Amygdala (tissue), 56 donors: ENCODE measurements at places on chromosomes 11 and 22.

DNA sequence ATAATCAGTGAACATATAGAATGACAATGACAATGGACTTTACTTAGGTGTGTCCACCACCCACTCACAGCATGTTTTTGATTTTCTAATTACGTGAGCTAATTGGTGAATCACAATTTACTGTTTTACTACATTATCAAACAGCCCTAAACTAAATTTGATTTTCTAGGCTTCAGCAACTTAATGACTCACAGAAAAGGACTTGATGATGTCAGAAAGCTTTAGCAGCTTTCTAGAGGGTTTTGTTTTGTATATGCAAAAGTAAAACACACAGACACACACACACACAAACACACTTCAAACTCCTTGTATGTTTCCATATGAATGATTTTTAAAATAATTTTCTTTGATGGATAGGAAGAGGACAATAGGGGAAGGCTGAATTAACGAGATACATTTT, 878.6 kb upstream of the CCDC90B start:
- DNase-seq = no peak

- DNase-seq = no peak
Measured at GRCh38 chr11:32435511-32435941, at the start of gene WT1. TSS of gene WT1 (minus strand) at chr11:32435539.

DNA sequence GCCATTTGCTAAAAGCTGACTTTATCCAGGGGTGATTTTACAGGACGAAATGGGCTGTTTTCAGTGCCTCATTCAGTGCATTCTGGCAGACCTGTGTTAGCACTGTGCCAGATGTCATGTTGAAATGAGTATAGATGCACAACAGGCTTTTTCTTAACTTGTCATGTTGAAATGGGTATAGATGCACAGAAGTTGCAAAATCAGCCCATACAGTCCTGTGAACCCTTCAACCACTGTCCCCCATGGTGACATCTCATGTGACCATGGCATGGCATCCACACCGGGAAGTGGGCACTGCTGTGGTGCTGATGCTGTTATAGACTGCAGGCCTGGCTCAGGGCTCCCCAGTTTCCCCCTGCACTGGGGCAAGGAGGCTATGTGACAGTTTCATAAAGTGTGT, 2.5 kb downstream of the TALDO1 start:
- no peak for DNase-seq

- DNase-seq = no peak
Measured at GRCh38 chr11:2147391-2147790, 8.2 kb upstream of the IGF2 start.

DNA sequence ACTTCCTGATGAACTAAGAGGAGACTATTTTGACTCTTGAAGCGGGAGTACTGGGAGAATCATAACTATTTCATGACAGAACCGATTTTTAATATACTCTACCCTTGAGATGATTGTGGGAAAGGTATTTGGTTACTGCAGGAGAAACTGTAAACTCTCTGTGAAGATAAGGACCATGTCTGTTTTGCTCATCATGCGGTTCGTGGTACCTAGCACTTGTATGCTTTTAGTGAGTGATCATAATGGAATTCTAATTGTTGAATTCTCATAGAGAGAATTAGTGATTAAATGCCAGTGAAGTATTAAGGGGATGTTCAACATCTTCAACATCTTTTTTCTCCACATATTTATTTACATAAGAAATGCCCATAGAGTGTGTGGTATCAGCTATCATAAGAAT, 11.4 kb downstream of the AASDHPPT start:
- no peak for DNase-seq

DNA sequence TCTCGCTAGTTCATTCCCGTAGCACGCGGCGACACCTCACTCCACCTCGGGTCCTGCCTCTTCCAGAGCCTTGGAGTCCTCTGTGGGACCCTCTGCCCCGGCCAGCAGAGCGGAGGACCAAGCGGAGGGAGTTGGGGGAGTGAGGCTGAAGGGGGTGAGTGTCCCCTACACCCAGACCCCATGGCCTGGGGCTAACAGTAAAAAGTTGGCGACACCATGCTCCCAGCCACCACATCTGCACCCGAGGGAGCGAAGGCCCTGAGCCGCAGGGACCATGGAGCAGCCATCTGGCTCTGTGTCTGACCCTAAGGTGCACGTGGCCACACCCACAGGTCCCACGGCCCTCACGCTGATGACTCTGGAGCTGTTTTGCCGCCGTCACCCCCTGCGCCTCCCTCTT, 293.8 kb downstream of the BRD1 start:
- DNase-seq = no peak

- no peak for DNase-seq
Measured at GRCh38 chr11:119700030-119700429, 29.0 kb downstream of the NECTIN1 start.

GRCh38 chr22:26847046-26847445, 189.7 kb downstream of the MIAT start:
- DNase-seq = no peak

DNA sequence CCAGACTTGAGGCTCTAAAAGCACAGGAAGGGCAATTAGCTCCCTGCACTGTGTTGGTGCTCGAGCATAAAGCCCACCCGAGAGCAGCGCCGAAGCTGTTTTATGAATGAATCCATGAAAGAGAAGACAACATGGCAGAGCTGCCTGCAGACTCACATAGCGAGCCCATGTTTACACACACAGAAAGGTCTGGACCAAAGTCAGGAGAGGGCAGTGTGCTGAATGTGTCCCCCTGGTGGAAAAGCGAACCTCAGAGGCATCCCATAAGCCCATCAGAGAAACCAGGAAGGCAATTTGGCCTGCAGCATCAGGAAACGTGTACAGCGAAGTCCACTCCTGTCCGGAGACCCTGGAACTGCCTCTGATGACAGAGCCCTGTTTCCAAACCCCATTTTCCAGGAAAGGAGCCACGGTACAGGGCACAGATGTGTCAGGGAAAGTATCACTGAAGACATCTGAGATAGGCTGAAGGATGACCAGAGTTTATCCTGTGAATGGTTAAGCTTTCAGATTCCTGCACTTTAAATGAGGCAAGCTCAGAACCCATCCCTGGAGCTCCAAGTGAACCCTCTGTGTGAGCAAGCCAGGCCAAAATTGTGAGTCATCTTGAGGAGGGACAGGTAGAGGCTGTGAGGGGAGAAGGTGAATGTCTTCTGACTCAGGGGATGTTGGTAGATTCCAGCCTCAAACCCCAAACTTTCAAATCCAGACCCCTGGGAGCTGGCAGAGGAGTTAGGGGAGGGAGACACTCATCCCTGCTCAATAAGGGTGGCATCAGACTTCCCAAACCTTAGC, 36.9 kb downstream of the CHRDL2 start:
- peak; percentile 3 for DNase-seq

DNA sequence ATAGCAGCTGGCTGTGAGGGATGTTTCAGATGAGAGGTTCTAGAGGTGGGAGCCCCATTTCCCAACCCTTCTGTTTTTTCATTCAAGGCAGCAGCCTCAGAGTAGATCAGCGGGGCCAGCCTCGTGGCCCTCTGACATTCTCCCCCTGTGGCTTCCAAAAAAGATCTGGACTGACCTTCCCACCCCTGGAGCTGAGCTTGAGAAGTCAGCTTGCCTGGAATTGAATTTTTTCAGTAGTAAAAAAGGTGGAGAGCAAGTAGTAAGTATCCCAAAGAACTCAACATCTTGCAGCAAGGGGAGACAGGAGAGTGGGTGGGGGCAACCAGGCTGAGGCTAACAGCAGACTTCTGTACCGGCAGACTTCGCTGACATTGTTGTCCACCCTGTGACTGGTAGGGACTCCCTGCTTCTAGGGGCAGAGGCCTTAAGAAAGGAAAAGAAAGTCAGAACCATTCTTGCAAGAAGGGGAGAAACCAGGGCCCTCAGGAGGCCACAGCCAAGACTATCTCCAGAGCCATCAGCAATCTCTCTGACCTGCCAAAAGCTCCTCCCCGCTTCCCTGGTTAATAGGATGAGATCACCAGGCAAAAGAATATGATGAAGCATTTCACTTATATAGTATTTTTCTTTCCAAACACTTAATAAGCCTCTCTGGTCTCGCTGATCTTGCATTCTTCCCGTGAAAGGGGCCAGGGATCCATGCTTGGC, 2.0 kb upstream of the GRIK4 start:
- no peak for DNase-seq
